GM19239 (cell line): ENCODE measurements at places on chromosomes 4 and X.
A peak's percentile ranks its signal among the peaks of the same experiment; 100 is the strongest.

GRCh38 chrX:46754586-46755061 is 4.3 kb downstream of the SLC9A7 start:
- no peak for DNase-seq

GRCh38 chrX:45070116-45071007 is 130.3 kb downstream of the DIPK2B start:
- DNase-seq: no peak

- DNase-seq: peak; percentile 19
These were observed 146.0 kb upstream of the CPEB2 start for GRCh38 chr4:14856062-14856933.

GRCh38 chr4:140719686-140720085 is 36.5 kb downstream of the TBC1D9 start:
- DNase-seq: no peak

- no peak for DNase-seq
These were observed 7.9 kb upstream of the PPP3CA start for GRCh38 chr4:101355246-101355645.

GRCh38 chr4:156957556-156957955 is 14.0 kb downstream of the PDGFC start:
- DNase-seq: no peak

- no peak for DNase-seq
These were observed 434 bp downstream of the CXCL3 start for GRCh38 chr4:74038086-74038424.

GRCh38 chr4:96315815-96316214 is 475.9 kb downstream of the PDHA2 start:
- no peak for DNase-seq

DNA sequence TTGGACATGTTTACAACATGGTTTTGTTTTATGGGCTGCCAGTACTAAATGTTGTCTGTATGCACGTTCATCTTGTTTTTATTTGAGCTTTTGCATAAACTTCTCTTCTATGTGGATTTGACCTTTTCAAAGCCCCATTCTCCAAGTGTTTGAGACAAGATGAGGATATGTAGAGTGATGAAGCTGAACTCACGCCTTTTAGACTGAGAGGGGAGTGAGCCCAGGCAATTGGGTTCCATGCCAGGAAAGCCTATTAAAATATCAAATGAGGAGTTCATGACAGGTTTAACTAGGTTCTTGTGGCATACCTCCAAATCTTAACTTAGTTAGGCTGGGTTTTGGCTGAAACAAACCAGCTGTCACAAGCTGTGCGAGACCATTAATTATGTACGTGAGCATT is 170.4 kb upstream of the LDB2 start:
- DNase-seq: no peak

DNA sequence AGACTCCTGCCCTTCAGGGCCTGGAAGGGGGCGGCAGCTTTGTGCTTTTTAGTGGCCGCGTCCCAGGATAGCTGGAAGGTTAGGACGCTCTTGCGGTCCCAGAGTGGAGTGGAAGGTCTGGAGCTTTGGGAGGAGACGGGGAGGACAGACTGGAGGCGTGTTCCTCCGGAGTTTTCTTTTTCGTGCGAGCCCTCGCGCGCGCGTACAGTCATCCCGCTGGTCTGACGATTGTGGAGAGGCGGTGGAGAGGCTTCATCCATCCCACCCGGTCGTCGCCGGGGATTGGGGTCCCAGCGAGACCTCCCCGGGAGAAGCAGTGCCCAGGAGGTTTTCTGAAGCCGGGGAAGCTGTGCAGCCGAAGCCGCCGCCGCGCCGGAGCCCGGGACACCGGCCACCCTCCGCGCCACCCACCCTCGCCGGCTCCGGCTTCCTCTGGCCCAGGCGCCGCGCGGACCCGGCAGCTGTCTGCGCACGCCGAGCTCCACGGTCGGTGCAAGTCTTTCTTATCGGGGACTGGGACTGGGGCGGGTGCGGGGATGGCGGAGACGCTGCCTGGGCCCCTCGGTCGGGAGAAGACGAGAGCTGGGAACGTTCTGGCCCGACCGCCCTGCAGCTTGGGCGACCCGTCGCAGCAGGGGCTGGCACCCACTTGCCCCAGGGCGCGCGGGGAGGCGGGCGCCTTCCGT is at the start of gene EDNRA:
Gene EDNRA, plus strand, starts transcription at position 207 of the 686 bp plus-strand sequence. CDS start 4,585 bp downstream, outside the sequence.
- DNase-seq: no peak

DNA sequence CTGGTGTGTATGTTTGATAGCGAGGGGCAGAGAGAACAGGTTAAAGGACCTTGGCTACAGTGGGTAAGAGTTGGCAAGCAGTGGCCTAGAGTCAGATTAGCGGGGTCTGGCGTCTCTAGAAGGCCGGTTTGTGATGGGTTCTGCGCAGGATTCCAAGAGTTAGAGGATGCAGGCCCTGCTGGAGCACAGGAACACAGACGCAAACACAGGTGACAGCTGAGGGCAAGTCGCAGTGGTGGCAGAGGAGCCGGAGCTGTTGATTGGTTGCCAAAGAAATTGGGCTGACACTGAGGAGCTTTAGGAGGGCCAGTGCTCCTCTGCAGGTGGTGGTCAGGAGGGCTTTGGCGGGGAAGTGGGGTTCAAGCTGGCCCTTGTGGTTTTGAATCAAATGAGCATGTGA is 3.8 kb downstream of the TADA2B start:
- no peak for DNase-seq

DNA sequence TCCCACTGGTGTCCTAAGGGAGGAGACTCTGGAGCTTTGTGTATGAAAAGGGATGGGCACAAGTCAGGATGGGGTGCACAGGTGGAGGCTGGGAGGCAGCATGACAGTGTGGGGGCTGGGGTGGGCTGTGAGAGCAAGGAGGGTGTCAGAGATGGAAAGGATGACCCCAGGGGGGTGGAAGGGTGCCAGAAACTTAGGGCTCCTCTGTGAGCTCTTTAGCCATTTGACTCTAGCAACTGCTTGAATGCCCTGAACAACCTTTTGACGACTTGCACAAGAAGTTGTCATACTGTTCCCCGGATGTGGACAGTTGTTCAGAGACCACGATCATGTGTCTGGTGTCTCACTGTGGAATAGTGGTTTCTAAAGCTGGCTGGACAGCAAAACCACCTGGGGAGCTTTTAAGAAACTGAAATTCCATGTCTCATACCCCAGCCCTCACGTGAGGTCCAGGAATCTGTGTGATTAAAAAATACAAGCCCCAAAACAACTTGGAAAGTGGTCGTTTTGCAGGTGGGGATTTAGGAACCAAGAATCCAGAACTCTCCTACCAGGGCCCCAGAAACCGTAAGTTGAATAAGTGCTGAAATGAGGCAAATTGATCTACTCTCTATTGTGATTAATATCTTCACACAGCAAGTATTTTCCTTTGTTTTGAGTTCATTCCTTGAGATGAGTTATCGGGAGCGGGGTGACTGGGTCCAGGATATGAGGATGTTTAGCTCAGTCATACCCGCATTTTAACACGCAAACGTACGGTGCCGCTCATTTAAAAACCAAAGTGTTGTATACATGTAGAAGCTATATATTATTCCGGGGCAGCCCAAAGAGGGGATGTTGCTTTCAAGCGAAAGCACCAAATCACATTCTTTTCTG is 3.4 kb downstream of the RHOH start:
- DNase-seq: no peak

DNA sequence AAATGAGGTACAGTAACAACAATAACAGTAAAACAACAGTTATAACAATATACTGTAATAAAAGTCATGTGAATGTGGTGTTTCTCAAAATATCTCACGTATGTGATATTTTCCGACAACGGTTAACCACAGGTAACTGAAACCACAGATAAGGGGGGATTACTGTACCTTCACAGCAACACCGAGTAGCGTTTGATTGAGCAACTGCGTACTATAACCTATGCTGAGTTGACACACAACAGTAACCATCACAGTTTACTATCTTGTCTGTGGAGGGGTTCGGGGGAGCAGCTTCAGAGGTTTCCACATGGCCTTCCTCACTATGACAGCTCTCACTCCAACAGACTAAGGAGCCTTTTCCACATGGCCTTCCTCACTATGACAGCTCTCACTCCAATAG is 13.4 kb downstream of the RBMX2 start:
- no peak for DNase-seq

GRCh38 chr4:16852228-16852627 is 46.2 kb downstream of the LDB2 start:
- no peak for DNase-seq
